Stimulated activated CD4-positive, alpha-beta T cell treated with anti-CD3 and anti-CD28 coated beads, Interleukin-1b, Interleukin-23, amount 100 ng/mL, for 1 hour (primary cell): ENCODE measurements at places on chromosomes 6 and 20.

GRCh38 chr20:31691646-31692275 is 30.9 kb downstream of the BCL2L1 start:
- DNase-seq: no peak

DNA sequence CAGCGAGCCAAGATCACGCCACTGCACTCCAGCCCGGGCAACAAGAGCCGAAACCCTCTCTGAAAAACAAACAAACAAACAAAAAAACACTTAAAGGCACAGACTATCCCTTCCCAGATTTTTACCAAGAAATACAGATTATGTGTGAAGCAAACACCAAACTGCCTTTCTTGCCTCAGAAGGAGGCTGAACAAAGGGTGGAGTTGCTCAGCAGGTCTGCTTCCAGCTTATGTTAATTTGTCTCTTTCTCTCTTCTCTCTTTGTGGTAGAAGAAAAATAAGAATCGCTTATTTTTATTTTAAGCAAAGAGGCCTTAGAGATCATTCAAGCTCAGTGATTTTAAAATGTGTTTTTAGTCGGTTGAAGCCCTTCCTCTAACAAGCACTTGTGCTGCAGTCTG is 14.2 kb downstream of the TUBB2A start:
- no peak for DNase-seq

DNA sequence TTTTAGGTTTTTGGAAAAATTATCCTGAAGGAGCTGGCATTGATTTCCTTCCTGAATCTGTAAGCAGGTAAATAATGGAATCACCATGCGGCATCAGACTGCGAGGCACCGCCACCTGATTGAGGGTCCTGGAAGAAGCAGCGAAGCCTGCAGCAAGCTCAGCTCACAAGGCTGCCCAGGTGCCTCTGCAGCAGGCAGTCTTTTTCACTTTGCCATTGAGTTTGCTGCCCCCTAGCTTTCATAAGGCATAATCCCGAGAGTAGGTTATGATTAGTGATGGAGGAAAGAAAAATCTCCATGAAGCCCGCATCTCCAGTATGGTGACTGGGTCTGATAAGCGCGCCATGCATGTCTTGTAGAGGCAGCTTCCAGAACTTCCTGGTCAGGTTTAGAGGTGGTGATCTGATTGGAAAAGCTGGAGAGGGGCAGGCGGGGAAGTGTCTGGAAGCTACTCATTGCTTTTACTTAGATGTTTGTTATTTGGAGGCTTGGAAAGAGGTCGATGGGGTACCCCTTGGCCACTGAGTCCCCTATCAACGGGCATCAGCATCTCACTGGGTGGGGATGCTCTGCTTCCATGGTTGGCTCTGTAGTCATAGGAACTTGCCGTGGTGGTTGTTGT is 26.7 kb downstream of the IYD start:
- DNase-seq: no peak

GRCh38 chr6:126535138-126535537 is 195.2 kb downstream of the CENPW start:
- no peak for DNase-seq

DNA sequence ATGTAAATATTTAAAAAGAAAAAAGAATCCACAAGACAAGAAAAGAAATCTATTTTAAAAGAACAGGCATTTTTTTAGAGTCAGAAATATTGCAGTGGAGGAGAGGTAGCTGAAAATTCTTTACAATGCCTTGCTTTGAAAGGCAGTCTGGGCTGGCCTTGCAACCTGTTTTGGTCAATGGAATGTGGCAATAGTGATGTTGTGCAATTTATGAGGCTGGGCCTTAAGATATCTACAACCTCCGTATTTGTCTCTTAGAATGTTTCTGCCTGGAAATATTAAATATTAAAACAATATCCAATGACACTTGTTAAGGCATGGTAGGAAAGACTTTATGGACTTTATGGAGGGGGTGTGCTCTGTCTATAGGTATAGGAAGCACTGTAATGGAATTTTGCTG is 14.8 kb upstream of the SCGN start:
- no peak for DNase-seq

- no peak for DNase-seq
Observed at GRCh38 chr20:62994869-62995281, 11.9 kb downstream of the BHLHE23 start.
